Stimulated activated CD4-positive, alpha-beta T cell treated with anti-CD3 and anti-CD28 coated beads, TNF-alpha, amount 100 ng/mL, for 1 hour (primary cell): ENCODE measurements at places on chromosomes 6 and 20.

DNA sequence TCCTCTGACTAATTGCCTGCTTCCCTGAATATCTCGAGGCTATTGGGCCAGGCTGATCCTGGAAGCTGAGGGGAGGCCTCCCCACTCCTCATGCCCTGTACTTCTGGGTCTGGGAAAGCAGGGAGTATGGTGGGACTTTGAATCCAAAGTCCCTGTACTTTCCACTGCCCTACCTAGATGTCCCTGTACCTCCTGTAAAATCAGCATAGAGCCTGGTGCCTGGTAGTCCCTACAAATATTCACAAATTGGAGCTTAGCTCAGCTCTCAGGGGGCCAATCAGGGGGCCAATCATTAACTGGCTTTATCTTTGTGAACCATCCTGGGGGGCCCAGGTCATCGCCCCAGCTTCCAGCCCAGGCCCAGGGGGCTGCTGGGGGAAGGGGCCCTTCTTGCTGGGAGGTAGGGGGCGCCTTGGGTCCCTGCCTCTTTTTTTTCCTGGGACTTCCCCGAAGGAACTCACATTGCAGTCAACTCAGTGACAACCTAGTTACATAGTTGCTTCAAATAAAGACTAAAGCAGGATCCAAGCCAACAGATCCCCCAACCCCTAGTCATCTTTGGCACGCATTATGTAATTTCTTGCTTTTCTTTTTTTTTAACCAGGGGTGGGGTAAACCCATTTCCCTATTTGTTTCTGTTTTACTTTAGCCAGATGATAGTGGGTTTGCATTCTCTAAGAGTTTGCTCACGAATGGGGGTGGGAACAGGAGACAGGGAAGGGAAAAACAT is 6.9 kb upstream of the VEGFA start:
- DNase-seq = no peak

GRCh38 chr6:114419175-114419574 is 76.4 kb upstream of the HS3ST5 start:
- DNase-seq = no peak

- no peak for DNase-seq
Measured at GRCh38 chr20:18717062-18717461, 96.5 kb upstream of the SCP2D1 start.

GRCh38 chr20:56581701-56582100 is 47.4 kb upstream of the TFAP2C start:
- no peak for DNase-seq

DNA sequence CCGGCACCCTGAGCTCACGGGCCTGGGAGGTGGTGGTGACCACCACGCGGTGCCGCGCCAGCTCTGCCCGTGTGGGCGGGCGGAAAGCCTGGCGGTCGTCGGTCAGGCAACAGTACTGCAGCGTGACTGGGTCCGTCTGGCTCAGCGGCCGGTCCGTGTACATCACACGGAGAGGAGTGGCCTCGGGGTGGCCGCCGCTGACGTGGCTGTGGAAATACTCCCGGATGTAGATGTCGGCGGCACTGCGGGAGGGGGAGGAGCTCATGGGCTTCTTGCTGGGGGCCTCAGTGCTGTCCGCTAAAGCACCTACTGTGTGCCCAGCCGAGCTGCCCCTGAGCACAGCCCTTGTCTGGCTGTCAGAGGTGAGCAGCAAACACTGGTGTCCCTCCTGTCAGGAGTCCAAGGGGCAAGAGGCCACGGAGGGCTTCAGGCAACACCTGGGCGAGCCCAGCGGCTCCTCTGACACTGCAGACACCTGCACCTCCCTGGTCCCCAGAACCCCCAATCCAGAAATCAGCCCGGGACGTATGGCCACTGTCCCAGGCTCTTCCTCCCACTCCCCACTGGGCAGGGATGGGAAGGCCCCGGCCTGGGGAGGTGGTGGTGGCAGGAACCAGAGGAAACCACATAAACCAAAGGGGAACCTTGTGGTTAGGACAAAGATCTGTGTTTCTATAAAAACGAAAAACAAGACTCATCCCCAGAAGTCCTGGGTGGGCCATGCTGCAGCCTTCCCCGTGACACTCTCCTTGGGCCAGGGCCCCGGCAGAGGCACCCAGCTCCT is 6.5 kb downstream of the HELZ2 start:
- no peak for DNase-seq

DNA sequence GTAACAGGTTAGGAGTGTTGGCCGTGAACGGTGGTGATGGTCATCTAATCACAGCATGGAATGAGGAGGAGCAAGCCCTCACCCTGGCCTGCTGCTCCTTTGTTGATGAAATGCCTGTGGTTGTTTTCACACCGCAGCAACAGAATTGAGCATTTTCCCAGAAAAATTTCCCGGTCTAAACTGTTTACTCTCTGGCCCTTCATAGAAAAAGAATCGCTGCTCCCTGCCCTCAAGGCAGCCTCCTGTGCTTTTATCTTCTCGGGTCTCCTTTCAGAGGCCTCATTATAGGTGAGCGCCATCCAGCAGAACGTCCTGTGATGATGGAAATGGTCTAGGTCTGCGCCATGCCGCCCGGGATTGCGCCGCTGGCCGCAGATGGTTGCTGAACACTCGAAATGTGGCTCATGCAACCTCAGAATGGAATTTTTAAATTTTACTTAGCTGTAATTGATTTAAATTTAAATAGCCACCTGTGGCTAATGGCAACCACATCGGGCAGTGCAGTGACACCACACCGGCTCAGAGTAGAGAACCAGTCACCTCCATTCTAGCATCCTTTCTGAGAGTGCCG is 30.2 kb downstream of the PHACTR3 start:
- DNase-seq = no peak

DNA sequence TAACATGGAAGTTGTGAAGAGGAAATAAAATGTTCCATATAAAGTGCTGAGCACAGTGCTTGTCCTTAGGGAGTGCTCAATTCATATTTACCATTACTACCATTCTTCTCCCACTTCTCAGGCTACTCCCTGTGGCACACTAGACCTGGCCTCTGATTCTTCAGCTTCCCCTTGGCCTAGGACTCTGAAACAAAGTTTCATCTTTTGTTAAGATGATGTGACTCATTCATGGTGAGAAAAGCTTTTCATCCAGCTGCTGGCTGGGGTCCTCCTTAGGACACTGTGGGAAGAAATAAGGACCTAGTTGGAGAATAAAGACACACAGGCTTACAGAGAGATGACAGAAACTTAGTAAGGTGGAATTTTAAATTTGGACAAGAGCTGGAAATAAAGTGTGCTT is 314.8 kb downstream of the CDC5L start:
- DNase-seq = no peak

DNA sequence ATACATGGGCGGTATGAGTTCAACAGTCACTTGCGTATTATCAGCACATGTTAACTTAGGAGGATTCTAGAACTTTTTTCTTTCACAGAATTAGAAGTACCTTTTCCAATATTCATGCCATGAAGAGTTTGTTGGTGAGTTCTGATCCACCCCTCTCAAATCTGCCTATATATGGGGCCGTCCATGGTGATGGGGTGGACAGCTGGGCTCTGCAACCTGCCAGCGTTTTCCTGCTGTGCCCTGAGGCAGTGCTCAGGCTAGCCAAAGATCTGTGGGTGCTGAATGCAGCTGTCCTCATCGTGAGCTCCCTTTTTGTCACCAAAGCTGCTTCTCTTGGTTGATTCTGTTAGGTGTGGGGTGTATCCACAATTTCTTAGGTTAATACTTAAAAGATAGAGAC is 88.7 kb downstream of the THBS2 start:
- no peak for DNase-seq

DNA sequence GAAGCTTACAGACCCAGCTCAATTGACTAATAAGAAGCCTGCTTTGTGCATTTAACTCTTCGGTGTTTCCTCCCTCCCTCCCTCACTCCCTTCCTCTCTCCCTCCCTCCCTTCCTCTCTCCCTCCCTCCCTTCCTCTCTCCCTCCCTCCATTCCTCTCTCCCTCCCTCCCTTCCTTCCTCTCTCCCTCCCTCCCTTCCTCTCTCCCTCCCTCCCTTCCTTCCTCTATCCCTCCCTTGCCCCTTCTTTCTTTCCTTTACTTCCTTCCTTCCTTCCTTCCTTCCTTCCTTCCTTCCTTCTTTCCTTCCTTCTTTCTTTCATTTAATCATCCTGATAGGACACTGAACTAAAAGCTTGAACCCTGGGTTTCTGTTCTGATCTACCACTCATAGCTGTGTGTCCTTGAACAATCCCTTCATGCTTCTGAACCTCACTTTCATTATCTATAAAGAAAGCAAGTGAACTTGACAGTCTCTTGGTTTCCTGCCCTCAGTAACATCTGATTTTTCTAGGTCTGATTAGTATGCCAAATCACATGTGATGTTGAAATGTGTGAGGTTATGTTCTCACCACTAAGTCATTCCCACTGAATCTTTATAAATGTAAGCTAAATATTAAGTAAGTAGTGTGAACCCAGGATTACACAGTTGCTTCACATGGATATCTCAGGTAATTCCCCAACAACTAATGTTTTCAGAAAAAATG is 132.3 kb upstream of the BMP2 start:
- DNase-seq = no peak

DNA sequence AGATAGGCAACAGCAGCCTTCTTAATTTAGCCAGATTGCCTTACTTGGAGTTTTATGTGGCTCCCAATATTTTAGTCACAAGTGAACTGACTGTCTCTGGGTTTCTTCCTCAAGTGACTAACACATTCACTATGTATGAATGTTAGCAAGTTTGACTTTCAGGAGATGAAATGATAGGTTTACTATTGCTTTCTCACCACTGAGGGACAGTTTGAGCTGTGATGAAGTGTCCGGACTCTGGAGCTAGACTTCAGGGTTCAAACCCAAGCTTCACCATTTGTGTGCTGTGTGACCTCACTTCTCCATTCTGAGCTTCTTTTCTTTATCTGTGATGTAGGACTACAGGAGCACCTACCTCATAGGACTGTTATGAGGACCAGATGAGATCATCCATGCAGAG is 8.2 kb downstream of the DHX35 start:
- DNase-seq = no peak

DNA sequence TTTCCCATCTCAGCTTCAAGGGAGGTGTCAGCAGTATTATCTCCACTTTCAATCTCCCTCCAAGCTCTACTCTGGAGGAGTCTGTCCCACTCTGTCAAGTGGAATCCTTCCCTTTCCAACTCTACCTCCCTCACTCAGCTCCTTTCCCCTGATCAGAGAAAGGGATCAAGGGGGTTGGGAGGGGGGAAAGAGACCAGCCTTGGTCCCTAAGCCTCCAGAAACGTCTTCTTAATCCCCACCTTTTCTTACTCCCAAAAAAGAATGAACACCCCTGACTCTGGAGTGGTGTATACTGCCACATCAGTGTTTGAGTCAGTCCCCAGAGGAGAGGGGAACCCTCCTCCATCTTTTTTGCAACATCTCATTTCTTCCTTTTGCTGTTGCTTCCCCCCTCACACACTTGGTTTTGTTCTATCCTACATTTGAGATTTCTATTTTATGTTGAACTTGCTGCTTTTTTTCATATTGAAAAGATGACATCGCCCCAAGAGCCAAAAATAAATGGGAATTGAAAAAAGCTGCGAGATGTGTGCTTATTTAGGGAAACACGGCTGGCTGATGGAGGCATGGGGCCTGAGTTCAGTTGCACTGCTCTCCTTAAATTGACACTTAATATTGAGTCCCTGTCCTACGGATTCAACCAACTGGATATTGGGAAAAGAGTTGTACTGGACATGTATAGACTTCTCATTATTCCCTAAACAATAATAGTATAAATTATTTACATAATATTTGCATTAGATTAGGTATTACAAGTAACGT is 4.9 kb downstream of the TUBB start:
- no peak for DNase-seq

GRCh38 chr6:13156381-13156780 is 172.0 kb downstream of the TBC1D7 start:
- no peak for DNase-seq

GRCh38 chr6:29647927-29648642 is 8.8 kb upstream of the MOG start:
- no peak for DNase-seq

- no peak for DNase-seq
Measured at GRCh38 chr20:36298795-36299339, 7.3 kb upstream of the DLGAP4 start.

GRCh38 chr20:40896814-40897700 is 131.6 kb upstream of the TOP1 start:
- no peak for DNase-seq

GRCh38 chr20:58450254-58450653 is 61.2 kb downstream of the VAPB start:
- DNase-seq = no peak

DNA sequence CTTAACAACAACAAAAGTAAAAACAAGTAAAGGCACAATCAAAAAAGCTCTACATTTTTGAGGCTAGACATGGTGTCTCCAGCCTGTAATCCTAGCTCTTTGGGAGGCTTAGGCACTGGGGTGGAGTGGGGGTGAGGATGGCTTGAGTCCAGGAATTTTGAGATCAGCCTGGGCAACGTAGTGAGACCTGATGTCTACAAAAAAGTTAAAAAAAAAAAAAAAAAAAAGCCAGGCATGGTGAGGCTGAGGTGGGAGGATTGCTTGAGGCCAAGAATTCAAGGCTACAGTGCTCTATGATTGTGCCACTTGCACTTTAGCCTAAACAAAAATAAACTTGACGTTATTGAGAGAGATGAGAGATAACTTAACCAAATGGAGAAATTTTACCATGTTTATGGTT is 60.1 kb downstream of the QKI start:
- no peak for DNase-seq

GRCh38 chr6:155782739-155783459 is 327.3 kb upstream of the NOX3 start:
- DNase-seq = no peak

GRCh38 chr6:27863962-27864905 is 48.0 kb downstream of the OR2B2 start:
- no peak for DNase-seq

DNA sequence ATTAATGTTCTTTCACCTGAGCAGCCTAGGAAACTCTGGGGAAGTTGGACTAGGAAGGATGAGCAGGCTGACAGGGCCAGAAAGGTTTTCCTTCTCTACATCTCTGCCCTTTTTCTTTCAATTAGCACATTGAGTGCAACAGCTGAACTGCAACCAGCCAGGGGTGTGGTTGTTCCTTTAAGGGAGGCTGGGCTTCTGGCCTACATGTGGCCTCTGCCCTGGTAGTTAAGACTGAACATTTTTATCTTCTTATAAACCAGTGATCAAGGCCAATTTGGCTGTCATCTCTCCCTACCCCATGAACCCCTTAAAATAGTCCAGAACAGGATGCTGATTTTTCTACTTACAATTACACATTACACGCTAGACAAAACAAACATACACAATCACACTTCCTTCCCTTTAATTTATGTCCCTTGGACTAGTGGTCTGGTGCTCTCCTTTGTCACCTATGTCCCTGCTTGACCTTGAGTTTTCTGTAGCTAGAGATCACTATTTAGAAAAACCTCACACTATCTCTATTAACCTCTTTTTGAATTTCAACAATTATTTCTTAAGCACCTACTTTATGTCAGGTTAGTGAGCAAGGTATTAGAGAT is 60.3 kb downstream of the RNF217 start:
- no peak for DNase-seq
